ENCODE measurements at places on chromosomes 11 and 22.

DNA sequence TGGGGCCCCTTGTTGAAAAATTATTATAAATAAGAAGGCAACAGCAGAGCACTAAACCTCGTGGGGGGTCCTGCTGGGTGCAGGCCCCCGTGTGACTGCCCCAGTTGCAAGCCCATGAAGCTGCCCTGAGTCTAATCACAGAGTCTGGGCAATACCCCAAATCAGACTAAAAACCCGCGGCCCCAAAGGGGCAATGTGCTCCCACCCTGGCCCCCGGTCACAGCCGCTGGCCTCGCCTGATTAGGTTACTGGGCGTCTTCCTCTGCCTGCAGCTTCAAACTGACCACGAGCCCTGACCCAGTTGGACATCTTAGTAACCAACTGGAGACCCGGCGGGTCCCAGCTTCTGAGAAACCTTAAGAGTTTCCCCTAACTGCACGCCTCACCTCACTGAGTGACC, 1.6 kb downstream of the CXCR5 start:
- no peak for DNase-seq

GRCh38 chr11:26578998-26579661, 7.1 kb upstream of the MUC15 start:
- no peak for DNase-seq

DNA sequence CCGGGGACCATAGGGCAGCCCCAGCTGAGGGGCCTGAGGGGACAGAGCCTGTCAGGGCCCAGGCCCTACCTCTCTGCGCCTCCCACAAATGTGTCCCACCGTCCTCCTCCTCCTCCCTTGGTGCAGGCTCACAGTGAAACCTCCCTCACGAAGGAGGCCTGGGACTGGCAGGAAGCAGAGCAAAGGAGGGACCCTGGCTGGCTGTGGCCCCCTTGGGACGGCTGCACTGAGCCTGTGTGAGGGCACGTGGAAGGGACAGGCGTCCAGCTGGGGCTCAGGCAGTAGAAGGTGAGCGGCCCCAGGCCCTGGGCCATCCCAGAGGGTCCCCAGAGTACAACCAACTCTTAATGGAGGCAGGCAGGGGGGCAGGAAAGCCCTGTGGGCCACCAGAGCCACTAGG, 60.7 kb downstream of the ELFN2 start:
- DNase-seq: no peak

- no peak for DNase-seq
Observed at GRCh38 chr22:17770180-17771077, 3.8 kb downstream of the BID start.

GRCh38 chr11:123344790-123345357, 85.2 kb upstream of the GRAMD1B start:
- no peak for DNase-seq

- no peak for DNase-seq
Observed at GRCh38 chr22:26597026-26597425, 7.1 kb upstream of the TPST2 start.

DNA sequence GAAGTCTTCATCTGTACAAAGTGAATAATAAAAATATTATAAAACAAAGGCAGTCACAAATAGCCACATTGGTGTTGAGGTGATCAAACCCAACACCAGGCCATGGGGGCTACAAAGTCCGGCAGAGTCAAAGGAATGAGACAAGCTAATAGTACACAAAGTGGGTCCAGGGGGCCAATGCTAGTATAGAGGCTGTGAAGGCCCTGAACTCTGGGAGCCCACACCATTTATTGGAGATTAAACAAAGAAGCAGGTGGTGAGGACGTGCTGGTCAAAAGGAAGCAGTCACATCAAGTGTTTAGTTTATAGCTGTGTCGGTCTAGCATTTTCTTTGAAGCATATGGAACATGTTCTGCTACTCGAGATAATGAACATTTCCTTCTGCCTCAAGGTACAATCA, 58.6 kb upstream of the CCT8L2 start:
- DNase-seq: no peak

- DNase-seq: no peak
Observed at GRCh38 chr11:92278791-92279433, 54.3 kb downstream of the FAT3 start.
